ENCODE measurements at places on chromosomes 5 and 9.

DNA sequence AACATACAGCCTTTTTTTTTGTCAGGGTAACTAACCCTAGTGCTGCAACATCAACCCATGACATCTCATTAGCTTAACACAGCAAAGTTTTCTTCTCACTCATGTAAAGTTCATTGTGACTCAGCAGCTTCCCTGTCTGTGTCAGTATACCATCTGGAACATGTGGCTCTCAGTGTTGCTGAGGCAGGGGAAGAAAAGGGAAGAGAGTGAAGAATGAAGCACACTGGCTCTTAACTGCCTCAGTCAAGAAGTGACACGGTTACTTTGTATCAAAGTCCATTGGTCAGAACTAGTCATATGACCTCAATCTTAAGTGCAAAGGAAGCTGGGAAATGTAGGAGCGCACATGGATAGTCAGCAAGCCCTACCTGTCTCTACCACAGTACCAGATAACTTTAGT lies 185.0 kb upstream of the ELL2 start:
- DNase-seq = peak; percentile 18

GRCh38 chr9:123775289-123776284 lies 154.3 kb downstream of the DENND1A start:
- no peak for DNase-seq

DNA sequence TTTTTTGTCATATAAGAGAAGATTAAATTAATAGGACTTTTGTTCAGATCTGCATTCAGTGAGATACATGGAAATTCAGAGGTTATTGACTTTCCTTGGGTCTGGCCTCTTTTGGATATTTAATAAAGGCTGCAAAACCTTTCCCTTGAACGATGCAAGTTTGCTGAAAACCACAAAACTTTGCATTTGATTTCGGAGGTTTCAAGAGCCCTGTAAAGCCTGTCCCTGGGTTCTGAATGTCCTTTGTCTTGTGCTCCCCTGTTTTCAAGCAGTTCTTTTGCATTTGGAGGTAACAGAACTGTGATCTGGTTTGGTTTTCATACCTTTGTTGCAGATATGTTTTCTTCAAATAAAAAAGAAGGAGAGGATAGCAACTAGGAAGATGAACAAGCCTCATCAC lies 188.1 kb upstream of the DMRT1 start:
- no peak for DNase-seq

DNA sequence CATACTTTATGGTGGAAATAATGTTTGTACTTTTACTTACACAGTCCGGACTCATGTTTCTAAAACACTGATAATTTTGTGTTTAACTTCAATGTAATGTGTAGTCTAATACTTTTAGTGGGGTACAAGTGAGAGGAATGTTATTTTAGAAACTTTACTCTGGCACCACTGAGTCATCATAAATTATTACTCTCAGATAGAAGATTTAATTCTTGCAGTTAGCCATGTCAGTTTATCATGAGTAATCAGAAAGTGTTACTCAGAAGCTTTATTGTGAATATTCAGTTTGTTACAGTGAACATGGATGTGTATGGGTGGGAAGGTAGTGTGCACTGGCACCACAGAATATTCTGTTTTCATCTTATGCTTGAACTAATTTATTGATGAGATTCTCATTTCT lies 20.0 kb downstream of the OGN start:
- DNase-seq = no peak

DNA sequence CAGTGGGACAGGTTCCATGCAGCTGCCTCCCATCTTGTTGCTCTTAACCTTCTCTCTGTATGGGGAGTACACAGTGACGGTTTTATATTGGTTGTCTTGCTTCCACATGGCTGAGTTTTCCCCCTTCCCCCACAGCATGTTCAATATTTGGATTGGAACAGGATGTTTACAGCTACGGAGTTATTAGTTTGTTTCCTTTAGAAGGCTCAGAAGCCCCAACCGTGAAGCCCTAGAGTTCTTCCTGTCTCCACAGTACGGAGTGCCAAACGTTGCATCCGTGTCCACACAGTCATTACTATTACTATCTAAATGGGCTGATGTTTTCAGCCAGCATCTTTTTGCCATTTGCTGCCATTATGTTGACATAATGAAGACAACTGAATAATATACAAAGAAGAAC lies 277.5 kb downstream of the MARCHF11 start:
- no peak for DNase-seq

GRCh38 chr9:108016446-108016845 lies 526.9 kb upstream of the KLF4 start:
- DNase-seq = no peak

DNA sequence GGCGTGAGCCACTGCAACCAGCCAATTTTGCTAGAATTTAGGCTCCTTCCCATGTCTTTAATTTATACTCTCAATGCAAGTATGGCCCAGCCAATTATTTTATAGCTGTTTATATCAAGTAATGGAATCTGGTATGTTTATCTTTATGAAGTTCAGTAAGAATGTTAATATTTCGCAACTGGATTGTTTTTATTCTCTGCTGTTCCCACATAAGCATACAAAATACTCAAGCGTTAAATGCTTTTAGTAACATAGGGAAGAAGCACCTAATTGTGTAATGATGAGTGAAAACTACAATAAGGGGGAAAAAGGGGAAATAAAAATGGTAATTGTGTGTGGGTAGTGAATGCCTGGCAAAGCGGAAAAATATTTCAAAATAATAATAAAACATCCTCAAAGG lies 21.3 kb downstream of the PWWP2A start:
- DNase-seq = no peak

GRCh38 chr5:138676556-138677193 lies 76.5 kb upstream of the CTNNA1 start:
- no peak for DNase-seq

- DNase-seq = no peak
Measured at GRCh38 chr9:104911032-104911607, 16.8 kb downstream of the ABCA1 start.

GRCh38 chr5:53334431-53334941 lies 145.9 kb upstream of the FST start:
- no peak for DNase-seq

- DNase-seq = no peak
Measured at GRCh38 chr9:133803028-133803585, 65.0 kb upstream of the SARDH start.

DNA sequence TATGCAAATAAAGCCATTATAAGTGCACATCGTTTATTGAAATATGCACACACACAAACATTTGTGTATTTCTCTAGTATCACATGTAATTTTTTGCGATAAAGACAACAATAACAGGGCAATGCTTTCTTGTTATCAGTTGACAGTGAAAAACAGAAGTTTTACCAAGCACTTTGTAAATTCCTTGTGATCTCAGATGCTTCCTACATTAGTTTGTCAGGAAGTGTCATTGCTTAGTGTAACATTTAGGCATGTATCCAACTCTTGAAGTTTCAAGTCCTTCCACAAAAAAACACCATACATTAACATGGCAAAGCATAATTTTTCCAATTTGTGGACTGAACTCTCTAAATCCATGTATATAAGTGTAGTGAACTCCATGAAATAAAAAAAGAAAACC lies 46.4 kb downstream of the MOCS2 start:
- no peak for DNase-seq

Measured in iPS DF 6.9 (cell line).